ENCODE measurements at places on chromosomes 4 and X.

GRCh38 chrX:65522739-65523372, 11.7 kb downstream of the LAS1L start:
- no peak for DNase-seq

GRCh38 chr4:40121515-40121914, 64.9 kb downstream of the N4BP2 start:
- no peak for DNase-seq

GRCh38 chrX:2457289-2458133, 43.3 kb downstream of the DHRSX start:
- DNase-seq: no peak

DNA sequence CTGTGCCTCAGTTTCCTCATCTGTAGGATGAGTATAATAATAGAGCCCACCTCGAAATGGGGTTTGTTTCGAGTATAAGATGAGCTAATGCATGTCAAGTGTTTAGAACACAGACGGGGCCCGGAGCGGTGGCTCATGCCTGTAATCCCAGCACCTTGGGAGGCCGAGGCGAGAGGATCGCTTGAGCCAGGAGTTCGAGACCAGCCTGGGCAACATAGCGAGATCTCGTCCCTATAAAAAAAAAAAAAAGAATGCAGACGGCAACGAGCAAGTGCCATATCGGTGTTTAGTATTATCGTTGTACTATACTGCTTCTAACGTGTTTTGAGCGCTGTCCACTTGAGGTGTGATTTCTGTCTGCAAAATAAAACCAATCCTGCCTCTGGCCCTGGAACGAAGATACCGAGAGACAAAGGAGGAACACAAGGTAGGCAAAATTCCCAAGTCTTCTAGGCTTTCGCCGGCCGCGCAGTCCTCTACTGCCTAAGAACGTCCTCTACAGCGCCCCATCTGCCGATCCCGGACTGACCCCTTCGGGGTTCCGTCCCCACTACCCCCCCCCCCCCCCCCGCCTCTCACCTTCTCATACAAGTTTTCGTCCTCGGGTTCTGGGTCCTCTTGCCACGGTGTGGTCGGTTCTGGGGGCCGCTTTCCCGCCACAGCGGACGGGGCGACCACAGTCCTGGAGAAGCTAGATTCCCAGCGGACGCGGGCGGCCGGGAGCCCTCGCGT, 442 bp downstream of the NDUFB11 start:
- no peak for DNase-seq

- no peak for DNase-seq
Observed at GRCh38 chrX:16981209-16981608, 34.8 kb downstream of the REPS2 start.

- no peak for DNase-seq
Observed at GRCh38 chr4:164442180-164442579, 311.8 kb upstream of the SMIM31 start.

- DNase-seq: no peak
Observed at GRCh38 chr4:83510442-83510841, 25.5 kb upstream of the GPAT3 start.

DNA sequence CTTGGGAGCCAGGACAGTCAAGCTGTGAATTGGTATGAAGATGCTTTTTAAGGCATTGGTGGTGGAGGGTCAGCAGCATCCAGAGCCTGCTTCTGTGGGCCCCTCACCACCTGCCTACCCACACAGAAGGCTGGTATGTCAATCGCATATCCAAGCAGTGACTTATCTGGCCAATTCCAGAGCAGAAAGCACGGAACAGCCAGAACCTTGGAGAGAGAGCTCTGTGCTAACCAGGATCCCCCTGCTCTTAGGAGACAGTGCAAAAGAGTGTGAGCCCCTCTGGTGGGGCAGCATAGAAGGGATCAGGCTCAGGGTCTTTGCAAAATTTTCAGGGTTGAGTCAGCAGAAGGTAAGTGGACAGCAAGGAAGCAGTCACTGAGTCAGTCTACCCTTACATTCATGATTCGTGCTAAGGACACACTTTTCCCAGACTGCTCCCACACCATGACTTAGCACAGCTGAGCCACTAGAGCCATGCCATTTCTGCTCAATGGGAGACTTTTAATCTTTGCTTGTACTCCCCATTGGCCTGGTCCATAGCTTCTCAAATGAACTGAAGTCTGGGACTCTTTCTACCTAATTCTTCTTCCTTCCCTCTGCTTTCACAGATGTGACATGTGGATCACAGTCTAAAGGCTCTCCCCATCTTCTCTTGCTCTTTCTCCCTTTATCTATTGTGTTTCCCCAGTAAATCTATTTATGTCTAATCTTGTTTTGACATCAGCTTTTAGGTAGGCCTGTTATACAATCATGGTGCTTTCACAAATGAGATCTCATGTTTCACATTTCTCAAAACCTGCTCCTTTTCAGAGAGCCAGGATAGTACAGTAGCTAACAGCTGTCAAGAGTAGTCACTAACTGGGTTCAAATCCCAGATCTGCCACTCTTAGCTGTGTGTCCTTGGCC, 20.0 kb downstream of the MORF4L2 start:
- DNase-seq: no peak

- no peak for DNase-seq
Observed at GRCh38 chrX:19904778-19905367, 17.5 kb upstream of the SH3KBP1 start.

GRCh38 chr4:140247237-140247636, 93.3 kb upstream of the MAML3 start:
- no peak for DNase-seq

GRCh38 chr4:184421533-184422155, 52.7 kb downstream of the IRF2 start:
- DNase-seq: no peak

DNA sequence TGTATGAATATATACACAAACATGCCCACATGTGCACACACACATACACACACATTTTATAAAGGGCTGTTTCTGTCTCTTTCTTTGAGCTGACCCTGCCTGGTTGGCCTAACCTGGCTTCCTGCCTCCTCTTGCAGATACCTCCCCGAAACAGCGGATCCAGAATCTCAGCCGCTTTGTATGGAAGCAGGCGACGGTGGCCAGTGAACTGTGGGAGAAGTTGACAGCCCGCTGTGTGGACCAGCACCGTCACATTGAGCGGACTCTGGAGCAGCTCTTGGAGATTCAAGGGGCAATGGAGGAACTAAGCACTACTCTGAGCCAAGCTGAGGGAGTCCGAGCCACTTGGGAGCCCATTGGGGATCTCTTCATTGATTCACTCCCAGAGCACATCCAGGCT, 21.9 kb downstream of the DRP2 start:
- DNase-seq: no peak

DNA sequence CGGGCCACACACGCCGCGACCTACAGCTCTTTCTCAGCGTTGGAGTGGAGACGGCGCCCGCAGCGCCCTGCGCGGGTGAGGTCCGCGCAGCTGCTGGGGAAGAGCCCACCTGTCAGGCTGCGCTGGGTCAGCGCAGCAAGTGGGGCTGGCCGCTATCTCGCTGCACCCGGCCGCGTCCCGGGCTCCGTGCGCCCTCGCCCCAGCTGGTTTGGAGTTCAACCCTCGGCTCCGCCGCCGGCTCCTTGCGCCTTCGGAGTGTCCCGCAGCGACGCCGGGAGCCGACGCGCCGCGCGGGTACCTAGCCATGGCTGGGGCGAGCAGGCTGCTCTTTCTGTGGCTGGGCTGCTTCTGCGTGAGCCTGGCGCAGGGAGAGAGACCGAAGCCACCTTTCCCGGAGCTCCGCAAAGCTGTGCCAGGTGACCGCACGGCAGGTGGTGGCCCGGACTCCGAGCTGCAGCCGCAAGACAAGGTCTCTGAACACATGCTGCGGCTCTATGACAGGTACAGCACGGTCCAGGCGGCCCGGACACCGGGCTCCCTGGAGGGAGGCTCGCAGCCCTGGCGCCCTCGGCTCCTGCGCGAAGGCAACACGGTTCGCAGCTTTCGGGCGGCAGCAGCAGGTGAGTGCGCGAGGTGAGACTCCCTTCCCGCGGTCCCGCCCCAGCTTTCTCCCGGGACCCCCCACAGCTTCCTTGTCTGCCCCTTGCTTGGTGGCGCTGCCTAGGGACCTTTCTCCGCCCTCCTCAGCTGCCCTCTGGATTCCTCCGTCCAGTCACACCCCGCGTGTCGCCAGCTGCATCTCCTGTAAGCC, 678 bp downstream of the BMP3 start:
- DNase-seq: no peak

DNA sequence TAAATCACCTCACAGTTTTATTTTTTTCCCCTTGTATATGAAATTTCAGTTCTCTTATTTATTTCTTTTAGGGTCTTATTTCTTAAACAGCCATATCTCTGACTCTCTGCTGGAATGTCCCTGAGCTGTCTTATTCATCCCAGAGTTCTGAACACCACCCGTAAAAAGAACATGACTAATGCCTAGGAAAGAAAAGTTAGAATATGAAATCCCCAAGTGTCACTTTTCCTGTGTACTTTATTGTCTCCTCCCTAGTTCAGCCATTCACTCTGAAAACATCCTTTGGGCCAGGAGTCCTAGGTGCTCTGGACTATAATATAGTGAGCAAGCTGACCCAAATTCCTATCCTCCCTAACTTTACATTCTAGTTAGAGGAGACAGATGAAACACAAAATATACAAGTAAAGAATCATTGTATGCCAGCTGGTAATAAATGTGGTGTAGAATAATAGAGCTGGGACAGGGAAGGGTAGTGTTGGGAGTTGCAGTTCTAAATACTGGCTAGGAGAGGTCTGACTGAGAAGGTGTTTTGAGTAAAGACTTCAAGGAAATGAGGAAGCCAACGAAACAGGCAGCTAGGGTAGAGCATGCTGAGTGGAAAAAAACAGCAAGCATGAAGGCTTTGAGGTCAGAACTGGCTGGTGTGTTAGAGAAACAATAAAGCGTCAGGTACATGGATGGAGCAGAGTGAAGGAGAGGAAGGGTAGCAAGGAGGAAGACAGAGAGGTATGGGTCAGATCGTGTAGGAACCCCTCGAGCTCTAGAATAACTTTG, 40.6 kb upstream of the FTHL17 start:
- no peak for DNase-seq

DNA sequence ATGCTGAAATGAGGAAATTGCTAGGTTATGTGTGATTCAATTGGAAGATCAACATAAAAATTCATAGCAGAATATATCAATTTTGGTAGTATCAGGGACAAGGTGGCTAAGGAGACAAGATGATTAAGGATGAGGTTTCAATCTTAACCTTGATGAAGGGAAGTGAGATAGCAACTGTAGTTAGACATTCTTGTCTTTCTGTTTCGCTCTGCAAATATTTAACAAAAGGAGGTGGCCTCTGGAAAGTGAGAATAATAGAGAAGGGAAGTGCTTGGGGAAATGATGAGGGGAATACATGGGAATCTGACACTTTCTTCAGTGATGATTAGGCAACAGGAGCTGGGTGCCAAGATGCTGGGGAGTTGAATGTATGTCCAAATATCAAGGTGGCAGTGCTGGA, 337.1 kb upstream of the PUDP start:
- DNase-seq: no peak

DNA sequence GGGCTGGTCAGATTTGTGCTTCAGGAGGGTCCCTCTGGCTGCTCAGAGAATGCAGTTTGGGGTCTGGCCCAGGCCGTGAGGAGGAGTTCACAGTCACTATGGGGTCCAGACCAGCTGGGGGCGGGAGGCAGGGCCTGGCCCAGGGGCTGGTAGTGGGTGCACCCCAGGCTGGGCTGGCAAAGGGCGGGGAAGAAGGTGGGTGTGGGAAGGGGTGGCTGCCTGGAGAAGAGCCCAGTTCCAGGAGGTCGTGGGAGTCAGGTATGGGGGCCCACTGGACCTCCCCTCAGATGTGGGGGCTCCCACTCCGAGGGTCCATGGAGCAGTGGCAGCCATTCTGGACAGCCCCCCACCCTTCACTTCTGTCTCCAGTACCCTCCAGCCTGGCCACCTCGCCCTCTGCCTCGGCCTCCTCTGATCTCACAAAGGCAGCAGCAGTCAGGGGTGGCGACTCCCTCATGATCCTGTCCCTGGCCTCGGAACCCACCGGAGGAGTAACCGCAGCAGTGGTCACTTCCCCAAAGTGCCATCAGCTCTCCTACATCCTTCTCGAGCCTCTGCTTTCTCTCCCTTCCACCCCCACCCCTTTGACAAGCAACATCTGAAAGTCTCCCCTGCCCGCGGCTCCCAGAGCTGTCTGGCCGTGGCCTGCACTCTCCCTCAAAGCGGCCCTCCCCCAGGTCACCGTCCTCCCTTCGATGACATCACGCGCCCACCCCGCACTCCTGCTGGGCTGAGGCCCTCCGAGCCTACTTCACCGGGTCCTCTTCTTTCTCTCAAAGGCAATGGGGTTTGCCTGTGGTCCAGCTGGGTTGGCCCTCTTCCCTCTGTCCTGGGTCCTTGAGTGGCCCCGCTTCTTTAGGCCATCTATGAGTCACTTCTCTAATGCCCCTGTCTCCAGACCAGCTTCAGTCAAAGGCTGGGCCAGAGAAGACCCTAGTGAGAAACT, 1.7 kb upstream of the SLC6A8 start:
- no peak for DNase-seq

GRCh38 chr4:187840814-187841213, 154.8 kb upstream of the ZFP42 start:
- DNase-seq: no peak

- no peak for DNase-seq
Observed at GRCh38 chr4:114306946-114307345, 291.7 kb upstream of the UGT8 start.

GRCh38 chrX:114715096-114715495, 131.2 kb downstream of the HTR2C start:
- no peak for DNase-seq

DNA sequence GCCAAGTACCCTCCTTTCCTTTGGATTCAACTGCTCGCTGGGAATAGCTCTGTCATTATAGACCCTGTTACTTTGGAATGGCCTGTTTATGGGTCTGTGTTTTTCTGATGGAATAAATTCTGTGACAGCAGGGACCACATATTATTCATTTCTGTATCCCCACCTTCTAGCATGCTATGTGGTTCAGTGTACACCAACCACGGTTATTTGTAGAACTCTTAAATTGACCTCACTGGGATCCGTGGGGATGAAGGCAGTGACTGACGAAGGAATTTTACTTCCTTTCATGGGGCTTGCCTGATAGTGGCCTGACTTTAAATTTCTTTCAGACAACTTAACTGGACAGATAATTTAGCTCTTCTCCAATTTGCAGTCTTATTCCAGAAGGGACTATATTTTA, 343.2 kb downstream of the SPRY1 start:
- DNase-seq: no peak

DNA sequence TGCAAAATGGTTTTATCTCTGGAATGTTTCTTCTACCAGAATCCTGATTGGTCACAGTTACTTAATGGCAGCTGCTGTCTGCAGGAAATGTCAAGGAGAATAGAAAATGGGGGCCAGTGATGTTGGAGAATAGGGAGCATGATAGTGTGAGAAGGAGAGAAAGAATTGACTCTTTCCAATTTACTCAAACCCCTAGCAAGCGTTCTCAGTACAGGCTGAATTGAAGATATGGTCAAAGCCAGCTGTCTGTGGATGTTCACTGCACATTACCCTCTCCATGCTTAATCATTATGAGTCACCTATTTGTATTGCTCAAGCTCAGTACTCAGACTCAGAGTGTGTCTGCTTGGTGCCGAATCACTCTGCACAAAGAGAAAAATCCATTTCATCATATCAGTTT, 57.8 kb upstream of the FAM47B start:
- no peak for DNase-seq

- DNase-seq: no peak
Observed at GRCh38 chr4:169059306-169060211, 49.5 kb upstream of the CBR4 start.

GRCh38 chrX:106932960-106933537, 12.8 kb downstream of the CLDN2 start:
- no peak for DNase-seq

Measured in activated CD8-positive, alpha-beta memory T cell treated with anti-CD3 and anti-CD28 coated beads for 48 hours (primary cell).